Liver (tissue), 10 donors: ENCODE measurements at places on chromosomes 16 and 17. TPM values are rescaled to one million over a fixed set of nuclear protein-coding genes. Genes with fewer than 3 reads are reported as not detected.

- H3K36me3 ChIP-seq = no peaks in the 10 kb centered on the region
- H3K27me3 ChIP-seq = no peaks in the 10 kb centered on the region
- H3K27ac ChIP-seq = no peak overlapping the region
- no peak overlapping the region for H3K4me3 ChIP-seq
Observed at GRCh38 chr16:65319621-65320231, 197.9 kb upstream of the CDH11 start.

DNA sequence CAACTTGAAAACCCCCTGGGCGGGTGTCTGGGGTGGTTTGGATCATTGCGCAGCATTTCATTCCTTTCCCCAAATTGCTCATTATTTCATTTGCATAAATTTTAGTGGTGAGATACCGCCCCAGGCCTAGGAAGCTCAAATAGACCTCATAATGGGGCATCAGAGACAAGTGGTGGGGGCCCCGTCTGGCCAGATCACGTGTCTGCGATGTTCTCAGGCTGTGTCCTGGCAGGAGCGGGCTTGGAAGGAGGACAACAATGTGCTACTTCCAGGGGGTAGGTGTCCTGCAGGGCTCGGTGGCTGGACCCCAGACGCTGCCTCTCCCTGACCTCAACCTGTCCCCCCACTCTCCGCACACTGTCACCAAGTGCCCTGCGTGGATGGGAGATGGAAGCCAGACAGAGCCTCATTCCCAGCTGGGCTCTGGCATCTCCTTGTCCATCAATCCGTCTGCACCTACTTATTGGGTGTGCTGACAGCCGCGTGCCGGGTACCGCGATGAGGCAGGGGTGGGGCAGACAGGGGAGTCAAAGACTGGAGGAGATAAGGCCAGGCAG is 116.9 kb downstream of the NTN1 start:
- no peaks in the 10 kb centered on the region for H3K27me3 ChIP-seq
- H3K4me1 ChIP-seq = peaks cover 12% of the 10 kb centered on the region
- H3K4me3 ChIP-seq = no peak overlapping the region
- no peaks in the 10 kb centered on the region for H3K36me3 ChIP-seq
- DNase-seq = no peak

DNA sequence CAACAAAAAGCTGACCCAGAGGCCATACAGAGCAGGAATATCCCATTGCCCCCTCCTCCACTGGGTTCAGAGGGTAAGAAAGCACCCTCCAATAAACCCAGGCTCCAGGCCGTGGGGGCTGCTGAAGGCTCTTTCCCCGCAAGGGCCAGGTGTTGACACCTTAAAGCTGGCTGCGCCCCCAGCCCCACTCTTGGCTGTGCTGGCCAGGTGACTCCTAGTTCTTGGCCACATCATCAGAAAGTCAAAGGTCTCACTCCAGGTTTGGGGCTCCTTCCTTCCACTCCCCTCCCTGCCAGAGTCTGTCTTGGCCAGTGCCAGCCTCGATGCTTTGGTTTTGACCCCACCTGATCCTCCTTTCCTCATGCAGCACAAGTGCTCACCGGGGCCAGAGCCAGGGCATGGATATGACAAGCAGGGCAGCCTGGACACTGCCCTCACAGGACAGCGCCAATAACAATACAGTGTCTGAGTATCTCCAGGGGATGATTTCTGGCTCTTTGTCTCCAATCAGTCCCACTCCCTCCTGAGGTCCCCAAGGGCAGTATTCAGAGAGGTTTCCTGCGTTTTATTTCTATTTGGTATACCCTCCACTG is 8.2 kb downstream of the SLC46A1 start:
- no peak overlapping the region for H3K4me3 ChIP-seq
- H3K27me3 ChIP-seq = no peaks in the 10 kb centered on the region
- no peak overlapping the region for H3K27ac ChIP-seq
- H3K36me3 ChIP-seq = peaks cover 33% of the 10 kb centered on the region

- no peak overlapping the region for H3K27ac ChIP-seq
- no peak overlapping the region for H3K4me3 ChIP-seq
- no peaks in the 10 kb centered on the region for H3K4me1 ChIP-seq
- H3K27me3 ChIP-seq = no peaks in the 10 kb centered on the region
Observed at GRCh38 chr17:5915337-5915736, 154.8 kb upstream of the WSCD1 start.

DNA sequence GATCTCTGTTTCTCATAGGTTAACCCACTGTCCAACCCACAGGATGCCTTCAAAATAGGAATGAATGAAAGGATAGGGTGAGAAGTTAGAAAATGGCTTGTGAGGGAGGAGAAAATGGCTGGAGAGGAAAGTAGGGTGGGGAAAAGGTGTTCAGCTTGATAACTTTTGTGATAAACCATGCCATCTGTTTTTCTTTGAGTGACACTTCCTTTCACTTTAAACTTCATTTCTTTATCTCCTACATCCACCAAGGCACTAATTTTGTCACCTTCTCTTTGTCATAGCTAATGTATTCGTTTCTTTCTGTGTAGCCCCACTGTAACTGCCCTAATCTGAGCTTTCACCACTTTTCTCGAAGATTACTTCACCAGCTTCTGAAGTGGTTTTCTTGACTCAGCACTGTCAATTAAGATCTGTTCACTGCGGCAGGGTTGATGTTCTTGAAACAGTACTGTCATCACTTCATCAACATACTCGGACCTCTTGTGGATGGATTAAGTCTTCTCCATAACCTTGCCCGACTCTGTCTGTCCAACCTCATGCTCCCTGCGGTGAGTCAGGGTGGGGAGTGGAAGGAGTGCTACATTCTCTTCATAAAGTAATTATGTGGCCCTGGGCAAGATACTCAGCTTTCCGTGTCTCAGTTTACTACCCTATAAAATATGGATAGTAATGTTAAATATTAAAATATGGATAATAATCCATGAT is 5.5 kb upstream of the KRT10 start:
- H3K4me1 ChIP-seq = no peaks in the 10 kb centered on the region
- H3K4me3 ChIP-seq = no peak overlapping the region
- no peak for DNase-seq
- H3K36me3 ChIP-seq = no peaks in the 10 kb centered on the region
- H3K27ac ChIP-seq = no peak overlapping the region

GRCh38 chr16:78953526-78953925 is 647.0 kb downstream of the MAF start:
- DNase-seq = no peak
- H3K36me3 ChIP-seq = no peaks in the 10 kb centered on the region
- H3K27ac ChIP-seq = no peak overlapping the region
- H3K4me1 ChIP-seq = no peaks in the 10 kb centered on the region
- H3K4me3 ChIP-seq = no peak overlapping the region

GRCh38 chr17:1312261-1312870 is 32.9 kb downstream of the TRARG1 start:
- no peaks in the 10 kb centered on the region for H3K36me3 ChIP-seq
- H3K4me3 ChIP-seq = no peak overlapping the region
- no peak for DNase-seq
- no peaks in the 10 kb centered on the region for H3K4me1 ChIP-seq
- no peak overlapping the region for H3K27ac ChIP-seq

- H3K27ac ChIP-seq = peak overlapping the region; percentile 89
- H3K27me3 ChIP-seq = no peaks in the 10 kb centered on the region
- H3K4me3 ChIP-seq = no peak overlapping the region
- no peaks in the 10 kb centered on the region for H3K36me3 ChIP-seq
Observed at GRCh38 chr16:646679-647172, 2.4 kb upstream of the WDR90 start.

SRSF1 gene
- total RNA-seq = 201 TPM

CSH1 gene
- total RNA-seq = not detected

RCVRN gene
- total RNA-seq = not detected
